ENCODE measurements at places on chromosomes 2 and 18. TPM values are rescaled to one million over a fixed set of nuclear protein-coding genes. Genes with fewer than 3 reads are reported as not detected.

DNA sequence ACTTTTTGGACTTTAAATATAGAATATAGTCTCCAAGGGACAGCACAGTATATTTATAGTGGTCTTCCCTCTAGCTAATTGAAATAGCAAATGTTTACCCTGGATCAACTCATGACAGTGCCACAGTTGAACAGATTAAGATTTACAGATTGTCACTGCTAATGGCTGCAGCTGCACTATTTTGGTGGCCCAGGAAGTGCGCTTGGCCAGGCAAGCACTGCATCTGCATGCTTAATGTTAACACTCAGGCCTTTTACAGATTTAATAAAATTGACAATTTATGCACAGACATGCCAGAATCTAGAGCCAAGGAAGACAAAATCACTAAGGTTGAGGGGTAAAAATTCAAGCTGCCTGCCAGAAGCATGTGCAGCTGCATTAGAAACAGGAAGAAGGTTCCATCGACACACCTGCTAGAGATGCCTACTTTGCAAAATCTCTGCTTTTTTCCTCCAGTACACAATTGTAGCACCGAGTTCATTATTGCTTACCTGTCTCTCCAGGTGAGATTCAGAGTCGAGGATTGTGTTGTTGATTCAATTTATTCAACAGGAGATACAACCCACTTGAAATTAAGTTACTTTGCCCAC, 1042.3 kb upstream of the NRXN1 start:
- DNase-seq, result no peak

- DNase-seq, result no peak
Observed at GRCh38 chr2:136065384-136065783, 52.6 kb downstream of the CXCR4 start.

- DNase-seq, result no peak
Observed at GRCh38 chr2:129092956-129093355, 774.3 kb upstream of the HS6ST1 start.

DNA sequence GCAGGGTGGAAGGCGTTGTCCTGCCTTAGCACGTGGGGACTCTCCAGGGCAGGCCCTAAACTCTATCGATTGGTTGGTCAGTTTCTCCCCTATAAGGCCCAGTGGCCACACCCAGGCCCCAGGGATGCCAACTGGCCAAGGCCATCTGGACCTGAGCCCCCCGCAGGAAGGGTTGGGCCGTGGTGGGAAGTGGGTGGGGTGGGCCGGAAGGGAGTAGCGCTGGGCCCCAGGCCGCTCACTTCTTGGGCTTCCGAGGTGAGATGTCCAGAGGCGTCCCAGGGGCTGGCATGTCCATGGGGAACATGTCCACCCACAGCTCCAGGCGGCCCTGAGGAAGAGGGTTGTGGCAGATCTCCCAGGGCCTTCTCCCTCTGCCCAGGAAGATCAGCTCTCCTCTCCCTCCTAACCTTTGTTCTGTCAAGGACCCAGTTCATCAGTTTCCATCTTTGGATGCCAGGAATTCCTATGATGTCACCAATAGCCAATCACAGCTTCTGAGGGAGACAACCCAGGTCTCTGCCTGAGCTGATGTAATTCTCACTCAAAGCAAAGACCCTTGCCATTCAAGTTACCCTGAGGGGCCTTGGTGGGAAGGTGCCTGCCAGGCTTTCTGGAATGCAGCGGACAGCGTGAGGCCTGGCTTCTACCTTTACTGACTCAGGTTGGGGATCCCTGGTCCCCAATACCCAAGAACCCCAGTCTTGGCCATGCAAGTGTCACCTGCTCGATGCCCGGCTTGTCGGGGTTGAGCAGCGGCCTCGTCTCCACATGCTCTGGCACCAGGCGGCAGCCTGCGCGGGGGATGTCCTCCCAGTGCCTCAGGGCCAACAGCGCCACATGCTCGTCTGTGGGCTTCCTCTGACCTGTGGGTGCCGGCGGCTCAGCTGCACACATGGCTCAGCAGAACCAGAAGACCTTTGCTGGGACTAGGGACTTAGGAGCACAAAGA, 14.4 kb downstream of the OTOF start:
- no peak for DNase-seq

- no peak for DNase-seq
Observed at GRCh38 chr2:184444623-184445223, 153.6 kb upstream of the ZNF804A start.

GRCh38 chr2:46576875-46577274, 97.5 kb downstream of the TMEM247 start:
- DNase-seq, result no peak

DNA sequence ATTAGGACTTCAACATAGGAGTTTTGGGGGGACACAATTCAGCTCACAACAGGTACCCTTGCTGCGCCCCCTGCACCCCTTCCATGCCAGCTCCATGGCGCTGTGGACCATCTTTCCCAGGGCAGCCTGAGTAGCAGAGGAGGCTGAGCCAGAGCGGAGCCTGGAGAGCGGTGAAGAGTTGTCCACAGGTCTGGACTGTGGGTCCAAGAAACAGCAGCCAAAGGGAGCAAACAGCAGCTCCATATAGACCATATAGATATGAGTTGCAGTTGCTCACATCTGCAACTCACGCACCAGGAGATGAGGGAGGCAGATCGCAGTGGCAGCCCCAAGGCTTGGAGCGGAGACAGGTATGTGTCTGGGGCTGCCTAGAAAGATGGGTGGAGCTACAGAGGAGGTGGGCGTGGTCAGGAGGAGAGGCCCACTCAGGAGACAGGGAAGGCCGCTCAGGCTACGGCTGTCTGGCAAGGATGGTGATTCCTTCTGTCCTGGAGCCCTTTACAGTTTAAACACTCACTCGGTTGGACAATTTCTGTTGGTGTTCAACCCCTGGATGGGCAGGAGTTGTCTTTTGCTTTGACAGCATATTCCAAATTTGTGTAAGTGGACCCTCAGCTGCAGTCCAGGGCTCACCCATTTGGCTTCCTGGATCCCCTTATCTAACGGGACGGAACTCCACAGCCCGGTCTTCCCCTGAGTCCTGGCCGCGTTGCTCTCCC, 155.1 kb downstream of the LPIN1 start:
- no peak for DNase-seq

GRCh38 chr2:1889099-1889650, 144.9 kb upstream of the PXDN start:
- no peak for DNase-seq

DNA sequence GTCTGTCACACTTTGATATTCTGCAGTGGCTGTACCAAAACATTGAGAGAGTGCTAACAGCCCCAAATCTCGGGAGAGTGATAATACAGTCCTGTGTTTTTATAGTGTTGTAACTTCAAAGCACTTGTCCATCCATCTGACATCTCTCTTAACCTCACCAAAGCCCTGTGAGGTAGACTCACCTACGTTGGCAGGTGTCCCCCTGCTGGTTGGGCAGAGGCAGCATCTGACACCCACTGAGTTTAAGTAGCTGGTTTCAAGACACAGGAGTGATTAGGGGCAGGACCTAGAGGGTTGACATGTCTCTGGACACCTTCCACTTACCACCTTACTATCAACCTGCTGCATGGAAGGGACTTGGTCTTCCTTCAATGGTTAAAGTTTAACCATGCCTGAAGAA, 22.9 kb downstream of the COLEC12 start:
- no peak for DNase-seq

- DNase-seq, result no peak
Observed at GRCh38 chr18:64620971-64621560, 472.2 kb upstream of the LINC00305 start.

- DNase-seq, result peak; percentile 69
Observed at GRCh38 chr18:24600076-24600654, 139.7 kb downstream of the HRH4 start.

DNA sequence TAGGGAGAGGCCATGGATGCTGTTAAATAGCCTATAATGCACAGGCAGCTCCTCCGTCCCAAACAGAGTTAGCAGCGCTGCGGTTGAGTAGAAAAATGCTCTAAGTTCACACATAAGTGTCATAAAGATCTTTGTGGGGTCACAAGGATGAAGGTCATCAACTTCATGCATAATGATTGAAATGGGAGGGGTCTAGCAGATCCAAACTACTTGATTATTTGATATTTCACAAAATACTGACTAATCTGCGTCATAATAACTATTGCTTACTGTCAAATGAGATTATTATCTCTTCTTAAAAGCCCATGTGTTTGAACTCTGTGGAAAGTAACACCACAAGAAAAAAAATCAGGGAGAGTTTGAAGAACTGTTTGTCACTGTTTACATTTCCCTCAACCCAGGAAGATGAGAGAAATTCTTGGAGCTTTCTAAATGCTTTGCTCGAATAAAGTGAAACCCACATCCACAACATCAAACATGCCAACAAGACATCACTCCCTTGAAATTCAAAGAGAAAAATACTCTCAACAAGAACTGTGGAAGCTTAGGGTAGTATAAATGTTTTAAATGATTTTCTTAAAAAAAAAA, 50.5 kb upstream of the CREB1 start:
- no peak for DNase-seq

- peak; percentile 44 for DNase-seq
Observed at GRCh38 chr2:8539743-8540551, 141.9 kb upstream of the ID2 start.

- DNase-seq, result no peak
Observed at GRCh38 chr2:148983896-148984295, 54.6 kb upstream of the LYPD6B start.

- no peak for DNase-seq
Observed at GRCh38 chr2:3689998-3690748, 13.2 kb upstream of the DCDC2C start.

DNA sequence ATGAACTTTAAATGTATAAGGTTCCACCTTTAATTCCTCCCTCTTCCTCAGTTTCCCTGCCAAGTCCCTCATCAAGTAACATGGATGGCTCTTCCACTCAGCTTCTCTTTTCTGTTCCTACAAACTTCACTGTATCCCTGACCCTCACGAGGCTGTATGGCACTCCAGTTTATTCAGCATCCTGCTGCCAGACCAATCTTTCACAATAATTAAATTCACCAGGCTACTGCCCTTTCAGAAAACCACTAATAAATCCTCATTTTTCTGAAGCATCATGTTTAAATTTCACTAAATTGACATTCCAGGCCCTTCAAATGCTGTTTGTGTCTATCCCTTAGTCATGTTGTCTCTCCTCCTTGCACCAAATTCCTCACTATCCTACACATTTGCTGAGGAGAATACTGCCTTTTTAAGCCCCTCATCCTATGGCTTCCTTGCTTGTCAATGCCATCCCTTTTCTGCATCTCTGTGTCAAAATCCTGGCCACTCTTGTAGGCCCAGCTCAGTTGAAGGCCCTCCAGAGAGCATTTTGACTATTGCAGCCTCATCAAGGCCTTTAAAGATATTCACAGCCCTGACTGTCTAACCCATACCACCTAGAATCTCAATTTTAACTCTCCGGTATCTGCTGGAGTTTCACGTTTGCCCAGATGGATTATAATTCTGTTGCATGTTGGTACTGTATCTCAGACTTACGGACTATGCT, 22.8 kb upstream of the ASNSD1 start:
- no peak for DNase-seq

DNA sequence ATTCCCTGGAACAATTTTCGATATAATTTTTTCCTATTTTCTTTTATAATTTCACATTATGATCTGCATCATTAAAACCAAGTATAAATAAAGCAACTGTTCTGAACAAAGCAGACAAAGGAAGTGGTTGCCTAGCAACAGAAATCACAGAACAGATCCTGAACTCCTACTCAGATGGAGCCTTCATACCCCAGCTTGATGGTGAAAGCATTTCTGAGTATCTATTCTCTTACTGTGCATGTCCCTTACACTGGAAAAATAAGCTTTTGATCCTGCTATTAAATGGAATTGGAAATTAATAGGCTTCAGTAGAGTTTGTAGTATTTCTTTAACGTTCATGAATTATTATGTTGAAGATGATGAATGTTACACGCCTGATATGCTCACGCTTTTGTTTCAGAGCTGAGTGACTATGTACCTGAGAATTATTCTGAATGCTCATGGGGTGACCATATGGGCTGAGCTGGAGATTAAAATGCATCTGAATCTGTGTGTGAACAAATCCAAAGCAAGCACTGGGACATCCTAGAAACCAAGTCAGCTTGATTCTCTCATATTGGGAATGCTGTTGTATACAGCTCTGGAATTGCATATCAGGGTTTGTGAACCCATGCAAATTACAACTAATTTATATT, 254.0 kb downstream of the KCNJ3 start:
- no peak for DNase-seq

DNA sequence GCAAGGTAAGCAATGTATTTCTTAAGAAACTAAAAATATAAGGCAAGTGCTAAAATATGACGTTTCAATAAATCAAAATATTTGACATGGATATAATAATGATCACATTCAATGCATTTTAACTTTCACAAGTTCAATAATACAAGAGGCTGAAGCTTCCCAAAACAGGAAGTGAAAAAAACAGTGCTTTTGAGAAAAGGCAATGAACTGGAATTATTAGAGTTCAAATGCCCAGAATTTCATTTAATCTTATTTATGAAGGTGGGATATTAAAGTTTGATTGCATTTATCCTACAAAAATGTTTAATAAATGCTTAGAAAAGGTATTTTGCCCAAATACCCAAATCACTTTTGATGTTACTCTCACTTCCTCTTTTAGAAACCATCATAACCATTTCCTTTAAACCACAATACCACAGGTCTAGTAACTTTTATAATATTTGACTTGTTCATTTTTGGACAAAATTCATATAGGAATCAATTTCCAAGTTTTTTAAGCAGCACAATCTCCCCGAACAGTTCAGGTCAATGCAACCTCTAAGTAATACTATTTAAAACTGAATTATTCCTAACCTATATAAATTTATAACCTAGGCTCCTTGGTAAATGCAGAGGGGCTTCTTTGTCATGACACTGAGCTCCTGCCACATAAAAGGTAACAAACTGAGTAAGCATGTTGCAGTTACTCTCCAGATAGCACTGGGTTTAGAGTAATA, 2.1 kb downstream of the NCKAP1 start:
- DNase-seq, result no peak

- no peak for DNase-seq
Observed at GRCh38 chr2:189155795-189156194, 23.8 kb downstream of the COL5A2 start.

DNA sequence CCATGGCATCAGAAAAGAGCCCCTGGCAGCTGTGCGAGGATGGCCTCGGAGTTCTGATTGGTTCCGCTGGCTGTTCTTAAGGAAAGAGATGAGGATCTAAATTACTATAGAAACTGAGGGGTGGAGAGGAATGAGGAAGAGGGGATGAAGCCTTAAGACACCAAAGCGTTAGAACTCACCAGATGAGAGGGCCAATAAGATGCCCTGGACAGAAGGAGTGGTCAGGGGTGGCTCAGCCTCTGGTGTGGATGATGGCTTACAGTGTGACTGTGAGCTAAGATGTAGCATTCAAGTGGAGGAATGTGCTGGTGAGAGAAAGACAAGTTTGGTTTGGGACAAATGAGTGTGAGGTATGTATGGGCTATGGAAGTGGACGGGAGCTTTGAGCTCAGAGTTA, 97.8 kb downstream of the ZFP36L2 start:
- no peak for DNase-seq

GRCh38 chr2:224591220-224591619, 6.1 kb upstream of the CUL3 start:
- no peak for DNase-seq

- DNase-seq, result peak; percentile 5
Observed at GRCh38 chr2:206614811-206615210, 27.5 kb upstream of the FAM237A start.

PMAIP1 gene
- total RNA-seq, result 75.1 TPM

GCG gene
- total RNA-seq, result not detected

IL36A gene
- total RNA-seq, result not detected

RAB12 gene
- total RNA-seq, result 98.4 TPM

GCKR gene
- not detected for total RNA-seq

XRCC5 gene
- 278 TPM for total RNA-seq

SERPINB7 gene
- 4.5 TPM for total RNA-seq

REG1B gene
- total RNA-seq, result not detected

CREB1 gene
- total RNA-seq, result 43.5 TPM

ST6GAL2 gene
- not detected for total RNA-seq

CRYGC gene
- total RNA-seq, result not detected

GAREM1 gene
- 7.7 TPM for total RNA-seq

LRRC30 gene
- not detected for total RNA-seq

Data from myocyte (in vitro differentiated cells).